Fibroblast of skin of scalp (primary cell): ENCODE measurements at places on chromosomes 4 and X.

GRCh38 chr4:154714339-154715040 lies 29.3 kb upstream of the LRAT start:
- DNase-seq: no peak

DNA sequence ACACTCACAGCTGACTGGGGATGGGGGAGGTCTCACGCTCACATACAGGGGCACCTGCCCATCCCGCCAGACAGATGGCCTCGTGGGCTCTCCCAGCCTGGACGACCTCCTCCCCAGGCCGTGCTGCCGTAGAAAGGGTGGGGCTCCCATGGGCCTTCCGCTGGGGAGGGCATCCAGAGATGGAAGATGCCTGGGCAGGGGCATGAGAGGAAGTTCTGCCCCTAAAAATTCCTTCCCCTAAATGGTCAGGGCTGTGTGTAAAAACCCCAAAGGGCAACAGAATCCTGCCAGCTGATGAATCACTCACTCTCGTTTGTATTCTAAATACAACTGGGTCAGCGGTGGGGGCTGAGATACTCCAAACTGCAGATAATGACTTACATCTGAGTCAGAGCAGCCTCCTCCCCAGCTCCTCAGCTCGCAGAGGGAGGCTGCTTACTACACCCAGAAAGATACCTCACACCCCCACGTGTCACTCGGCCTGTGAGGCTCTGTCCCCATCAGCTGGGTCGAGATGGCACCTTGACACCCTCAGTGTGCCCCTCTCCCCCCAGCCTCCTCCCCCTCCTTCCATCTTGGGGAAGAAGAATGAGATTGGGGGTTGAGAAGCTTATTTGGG lies 10.1 kb downstream of the WDR1 start:
- DNase-seq: peak; percentile 98

DNA sequence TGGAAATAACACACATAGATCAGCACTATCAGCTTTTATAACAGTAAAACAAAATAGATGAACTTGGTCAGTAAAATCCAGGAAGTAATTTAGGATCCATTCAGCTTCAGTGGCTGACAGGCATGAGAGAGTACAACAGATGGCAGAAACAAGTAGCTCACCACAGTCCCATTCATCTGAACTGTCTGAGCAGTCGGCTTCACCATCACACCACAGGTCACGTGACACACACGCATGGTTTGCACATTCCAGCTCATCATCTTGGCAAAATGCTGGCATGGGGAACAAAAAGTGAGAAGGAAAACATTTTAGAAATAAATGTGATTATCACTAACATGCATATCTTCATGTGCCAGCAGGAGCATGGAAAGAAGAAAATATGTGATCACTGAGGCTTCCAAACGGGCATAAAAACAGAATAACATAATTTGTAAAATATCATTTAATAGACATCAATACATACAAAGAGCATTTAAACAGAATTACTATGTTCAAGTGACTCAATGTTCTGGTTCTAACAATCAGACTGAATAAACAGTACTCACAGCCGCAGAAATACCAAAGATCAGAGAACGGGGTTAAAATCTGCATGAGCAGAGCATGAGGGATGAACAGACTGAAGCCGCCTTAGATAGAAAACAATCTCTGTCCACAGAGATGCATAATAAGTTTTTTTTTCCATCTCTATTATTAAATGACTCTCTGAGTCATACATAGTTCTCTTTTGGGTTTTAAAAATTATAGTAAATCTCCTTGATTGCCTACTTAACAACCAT lies 158.1 kb downstream of the ATP10D start:
- DNase-seq: peak; percentile 66

- no peak for DNase-seq
These were observed 23.9 kb upstream of the GPR34 start for GRCh38 chrX:41664908-41665307.

GRCh38 chr4:25090516-25090915 lies 59.8 kb upstream of the LGI2 start:
- peak; percentile 12 for DNase-seq

- peak; percentile 68 for DNase-seq
These were observed 6.4 kb upstream of the BGN start for GRCh38 chrX:153488231-153488914.

- no peak for DNase-seq
These were observed 159.9 kb upstream of the MED14 start for GRCh38 chrX:40895246-40895645.
